CD4-positive, alpha-beta T cell treated with Interleukin-6 for 4 hours (primary cell): ENCODE measurements at places on chromosomes 3 and 15.

DNA sequence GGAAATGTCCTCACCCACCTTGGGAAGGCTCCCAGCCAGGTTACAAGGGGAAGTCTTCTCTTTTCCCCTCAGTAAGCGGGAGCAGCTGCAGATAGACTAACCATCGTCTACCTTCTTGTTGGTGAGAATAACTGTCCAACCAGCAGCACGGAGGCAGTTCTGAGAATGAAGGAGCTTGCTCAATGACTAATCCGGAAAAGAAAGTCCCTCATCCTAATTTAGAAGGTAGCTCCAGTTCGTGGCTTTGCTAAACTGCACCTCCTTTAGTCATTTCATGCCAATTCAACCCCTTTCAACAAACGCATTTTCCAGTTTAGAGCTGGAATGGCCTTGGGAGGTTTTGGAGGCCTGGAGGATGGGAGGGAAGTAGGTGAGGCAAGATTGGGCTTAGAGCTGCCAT is 527.4 kb upstream of the PROK2 start:
- DNase-seq = no peak

- no peak for DNase-seq
Observed at GRCh38 chr3:134430174-134430573, 55.6 kb downstream of the ANAPC13 start.

GRCh38 chr3:131501949-131502348 is 822 bp downstream of the MRPL3 start:
- DNase-seq = no peak

DNA sequence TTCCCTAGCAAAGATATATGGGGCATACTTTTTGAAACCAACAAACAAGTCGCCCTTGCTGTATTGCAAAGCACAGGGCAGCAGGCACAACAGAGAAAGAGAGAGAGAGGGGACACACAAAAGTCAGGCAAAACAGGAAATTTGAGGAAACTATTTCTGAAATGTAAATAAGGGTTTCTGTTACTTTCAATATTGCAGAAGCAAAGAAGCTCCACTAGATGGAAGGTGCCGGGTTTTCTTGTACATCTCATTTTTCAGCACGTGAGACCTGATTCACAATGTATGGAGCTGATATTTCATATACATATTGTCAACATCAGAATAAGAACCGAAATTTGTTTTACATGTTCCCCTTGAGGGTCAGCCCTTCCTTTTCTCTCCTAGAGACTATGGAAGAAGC is 127.4 kb downstream of the FOXP1 start:
- peak; percentile 46 for DNase-seq

- DNase-seq = peak; percentile 86
Observed at GRCh38 chr3:10010878-10011465, 15.3 kb upstream of the FANCD2 start.

- no peak for DNase-seq
Observed at GRCh38 chr15:99099661-99100060, 5.2 kb upstream of the SYNM start.

DNA sequence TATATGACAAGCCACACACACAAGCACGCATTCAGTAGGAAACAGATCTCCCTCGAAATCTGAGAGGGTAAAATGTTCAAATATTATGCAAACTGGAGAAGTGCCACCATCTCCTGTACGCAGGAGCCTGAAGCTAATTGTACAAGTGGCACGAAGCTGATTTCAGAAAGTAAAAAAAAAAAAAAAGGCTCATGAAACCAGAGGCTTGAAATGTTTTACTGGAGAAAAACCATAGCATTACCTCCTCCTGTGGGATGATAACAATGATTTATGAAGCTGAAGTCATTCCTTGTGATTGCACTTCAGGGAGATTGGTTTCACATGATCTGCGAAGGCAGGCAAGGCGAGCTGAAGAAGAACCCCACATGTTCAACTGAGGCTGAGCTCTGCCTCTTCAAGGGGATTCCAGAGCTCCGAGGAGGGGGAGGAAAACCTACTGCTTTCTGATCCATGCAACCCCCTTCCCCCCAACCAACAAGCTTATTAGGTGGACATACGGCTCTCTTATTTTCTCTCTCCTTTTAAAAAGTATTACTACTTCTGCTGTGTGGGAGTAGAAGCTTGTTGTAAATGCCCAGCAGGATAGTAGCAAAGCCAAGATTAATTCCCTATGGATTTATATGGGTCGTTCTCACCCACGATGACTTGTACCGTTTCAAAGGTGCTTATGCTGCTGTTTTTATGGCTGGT is 101.1 kb downstream of the GREM1 start:
- no peak for DNase-seq

- DNase-seq = no peak
Observed at GRCh38 chr3:126126286-126126685, 42.4 kb upstream of the SLC41A3 start.

DNA sequence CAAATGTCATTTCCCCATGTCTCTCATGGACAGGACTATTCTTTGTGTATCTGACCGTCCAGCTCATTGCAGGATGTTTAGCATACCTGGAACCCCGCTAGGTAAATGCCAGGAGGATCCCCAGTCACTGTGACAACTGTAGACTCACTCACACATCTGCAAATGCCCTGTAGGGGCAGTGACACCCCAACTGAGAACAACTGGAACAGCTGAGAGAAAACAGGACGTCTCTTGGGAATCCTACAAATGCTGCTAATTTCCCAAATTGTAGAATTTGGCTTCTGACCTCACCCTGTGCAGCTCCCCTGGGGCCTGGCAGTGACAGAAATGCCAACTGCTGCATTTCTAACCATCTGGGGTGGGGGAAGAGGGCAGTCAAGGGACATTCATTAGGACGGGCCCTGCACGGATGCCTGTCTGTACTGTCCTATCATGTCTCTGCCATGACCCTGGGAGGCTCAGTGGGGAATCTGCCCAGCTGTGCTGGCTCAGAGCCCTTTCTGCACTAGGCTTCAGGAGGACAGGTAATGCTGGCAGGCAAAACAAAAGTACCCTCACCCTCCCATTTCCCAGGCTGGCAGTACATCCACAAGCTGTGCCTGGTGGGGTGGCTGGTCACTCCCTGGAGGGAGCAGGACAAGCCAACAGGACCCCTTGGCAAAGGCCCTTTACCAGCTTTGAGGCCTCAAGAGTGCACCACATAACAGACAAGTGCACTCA is 30.4 kb downstream of the RAB6B start:
- DNase-seq = no peak

GRCh38 chr15:34853001-34853758 is 57.8 kb upstream of the ACTC1 start:
- DNase-seq = no peak

DNA sequence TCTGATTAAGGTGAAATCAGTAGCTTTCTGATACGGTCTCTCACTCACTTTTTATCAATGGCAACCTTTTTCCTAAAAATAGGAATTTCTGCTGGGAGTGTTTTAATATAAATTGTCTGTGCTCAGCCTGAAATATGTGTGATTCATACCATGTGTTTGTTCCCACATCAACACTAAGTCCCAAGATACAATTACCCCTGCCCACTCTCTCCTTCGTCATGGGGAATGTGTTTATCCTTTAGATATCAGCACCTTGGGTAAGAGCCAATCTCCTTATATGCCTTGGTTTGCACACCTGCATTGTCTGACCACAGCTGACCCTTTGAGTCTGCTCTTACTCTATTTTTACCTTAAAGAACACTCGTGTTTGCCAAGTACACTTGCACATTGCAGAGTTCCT is 356.4 kb downstream of the LPP start:
- no peak for DNase-seq

- no peak for DNase-seq
Observed at GRCh38 chr3:107782054-107782453, 259.3 kb downstream of the BBX start.

DNA sequence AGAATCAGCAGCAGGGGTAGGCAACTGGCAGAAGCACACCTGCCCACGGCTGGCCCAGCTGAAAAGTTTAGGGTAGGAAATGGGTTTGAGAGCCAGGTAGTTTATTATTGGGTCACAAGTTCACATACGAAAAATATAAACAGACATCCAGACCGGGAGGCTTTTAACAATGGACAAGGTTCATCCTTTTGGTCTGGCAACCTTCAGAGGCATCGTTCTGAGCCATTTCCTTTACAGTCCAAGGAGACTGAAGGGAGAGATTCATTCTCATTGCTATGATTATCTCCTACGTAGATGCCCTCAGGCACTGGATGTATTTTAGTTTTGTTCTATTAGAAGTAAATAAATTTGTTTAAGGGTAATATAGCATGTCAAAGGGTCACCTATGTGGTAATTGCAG is 248.0 kb upstream of the THBS1 start:
- DNase-seq = no peak

GRCh38 chr15:40282147-40282868 is 556 bp downstream of the ANKRD63 start:
- peak; percentile 66 for DNase-seq

GRCh38 chr3:190381441-190381840 is 6.5 kb upstream of the CLDN16 start:
- DNase-seq = no peak

- DNase-seq = no peak
Observed at GRCh38 chr3:151998744-151999143, 125.3 kb downstream of the SUCNR1 start.

- no peak for DNase-seq
Observed at GRCh38 chr15:56045068-56045748, 51.8 kb upstream of the NEDD4 start.

DNA sequence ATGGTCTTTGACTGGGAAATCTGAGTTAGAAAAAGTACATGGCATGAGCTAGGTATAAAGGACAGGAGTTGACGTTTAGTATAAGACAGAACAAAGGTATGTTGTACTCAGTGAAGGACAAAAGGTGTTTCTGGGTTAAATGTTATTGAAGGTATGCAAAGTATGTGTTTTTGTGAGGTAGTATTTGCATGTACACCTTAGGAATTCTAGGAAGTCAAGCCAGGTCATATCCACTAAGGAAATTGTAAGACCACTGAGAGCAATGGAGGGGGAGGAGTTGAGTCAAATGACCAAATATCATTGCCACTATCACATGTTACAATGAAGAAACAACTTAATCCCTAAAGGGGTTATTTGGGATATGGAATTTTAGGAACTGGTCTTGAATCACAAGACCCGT is 24.4 kb upstream of the TGFBR2 start:
- no peak for DNase-seq

GRCh38 chr15:91508633-91509032 is 344.9 kb upstream of the SLCO3A1 start:
- DNase-seq = no peak

- no peak for DNase-seq
Observed at GRCh38 chr15:97929456-97930229, 30.9 kb upstream of the ARRDC4 start.

GRCh38 chr3:97970156-97970555 is 2.1 kb downstream of the RIOX2 start:
- no peak for DNase-seq

GRCh38 chr3:61812517-61812916 is 251.1 kb downstream of the PTPRG start:
- DNase-seq = no peak

DNA sequence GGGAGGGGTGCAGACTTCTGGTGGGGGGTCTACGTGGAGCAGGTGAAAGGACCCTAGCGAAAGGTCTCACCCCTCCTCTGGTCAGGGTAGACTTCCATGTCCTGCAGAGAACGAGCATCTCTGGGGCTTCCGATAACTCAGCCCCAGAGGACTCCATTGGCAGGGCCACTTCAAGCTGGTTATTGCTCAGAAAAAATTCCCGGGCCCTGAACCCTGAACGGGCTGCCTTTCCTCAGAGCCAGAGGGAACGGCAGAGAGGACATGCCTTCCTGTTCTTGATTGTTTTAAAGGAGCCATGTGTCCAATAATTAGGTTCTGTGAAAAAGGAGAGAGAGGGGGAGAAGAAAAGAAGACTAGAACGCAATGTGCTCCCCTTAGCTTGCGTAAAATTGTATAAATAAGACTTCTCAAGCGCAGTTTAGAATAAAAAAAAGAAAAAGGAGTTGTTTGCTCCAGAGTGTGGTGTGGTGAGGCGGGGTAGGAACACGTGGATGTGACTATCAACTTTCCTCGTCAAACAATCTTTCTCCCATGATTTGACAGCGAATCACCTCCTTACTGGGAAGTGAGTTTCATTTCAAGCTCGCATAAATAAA is 193.4 kb upstream of the UBE2E1 start:
- no peak for DNase-seq

DNA sequence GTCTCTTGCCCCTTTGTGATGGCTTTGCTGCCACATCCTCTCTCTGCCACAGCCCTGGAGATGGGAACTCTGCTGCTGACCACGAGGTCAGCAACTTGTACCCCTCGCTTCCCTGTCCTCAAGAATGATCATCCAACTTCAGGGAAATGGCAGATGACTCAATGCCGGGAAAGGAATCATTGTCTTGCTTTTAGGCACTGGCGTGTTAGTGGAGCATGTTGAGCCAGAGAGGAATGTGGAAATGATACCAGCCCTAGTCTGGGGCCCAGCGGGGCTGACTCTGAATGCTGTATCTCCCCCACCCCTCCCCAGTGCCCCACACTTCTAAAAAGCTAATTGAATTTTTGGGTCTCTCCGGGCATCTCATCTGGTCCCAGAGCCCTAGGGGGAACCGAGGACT is 184.9 kb upstream of the BHLHE40 start:
- DNase-seq = no peak

GRCh38 chr3:2861120-2861519 is 249.1 kb downstream of the IL5RA start:
- DNase-seq = no peak

GRCh38 chr15:65740148-65740547 is 51.9 kb downstream of the DENND4A start:
- no peak for DNase-seq

- DNase-seq = no peak
Observed at GRCh38 chr15:62873203-62873602, 169.3 kb upstream of the TPM1 start.

- no peak for DNase-seq
Observed at GRCh38 chr15:100892013-100892355, 12.4 kb downstream of the ALDH1A3 start.

GRCh38 chr3:143206955-143207337 is 87.4 kb downstream of the CHST2 start:
- DNase-seq = no peak

DNA sequence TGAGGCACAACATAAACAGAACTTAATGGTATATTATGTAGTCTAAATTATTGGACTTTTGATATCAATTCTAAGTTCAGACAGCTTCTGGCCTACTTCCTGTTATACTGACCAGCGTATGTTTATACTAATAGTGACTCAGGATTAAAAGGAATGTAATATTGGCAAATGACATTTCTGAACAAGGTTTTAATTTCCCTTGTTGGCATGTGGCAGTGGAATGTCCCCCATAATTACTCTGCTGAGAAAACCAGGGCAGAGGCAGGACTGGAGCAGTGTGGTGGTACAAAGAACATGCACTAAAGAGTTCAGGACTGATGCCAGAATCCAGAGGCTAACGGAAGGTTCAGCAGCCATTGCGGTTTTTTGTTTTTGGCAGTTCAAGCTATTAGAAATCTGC is 184.0 kb downstream of the KCNAB1 start:
- DNase-seq = no peak

- DNase-seq = peak; percentile 40
Observed at GRCh38 chr15:34318277-34319079, 19.1 kb downstream of the SLC12A6 start.

GRCh38 chr3:142977399-142977728 is 13.9 kb upstream of the PAQR9 start:
- DNase-seq = no peak

GRCh38 chr3:187406927-187407326 is 38.7 kb downstream of the RTP4 start:
- no peak for DNase-seq
